ENCODE measurements at places on chromosomes 5 and 9.

- no peak for DNase-seq
Observed at GRCh38 chr5:135318037-135318436, 81.0 kb downstream of the MACROH2A1 start.

- DNase-seq: no peak
Observed at GRCh38 chr5:2006971-2007291, 124.2 kb upstream of the IRX4 start.

GRCh38 chr5:29134418-29134817, 2059.1 kb upstream of the CDH6 start:
- DNase-seq: no peak

- no peak for DNase-seq
Observed at GRCh38 chr9:101683236-101683635, 55.2 kb downstream of the GRIN3A start.

GRCh38 chr9:14170392-14170931, 143.5 kb downstream of the NFIB start:
- no peak for DNase-seq

DNA sequence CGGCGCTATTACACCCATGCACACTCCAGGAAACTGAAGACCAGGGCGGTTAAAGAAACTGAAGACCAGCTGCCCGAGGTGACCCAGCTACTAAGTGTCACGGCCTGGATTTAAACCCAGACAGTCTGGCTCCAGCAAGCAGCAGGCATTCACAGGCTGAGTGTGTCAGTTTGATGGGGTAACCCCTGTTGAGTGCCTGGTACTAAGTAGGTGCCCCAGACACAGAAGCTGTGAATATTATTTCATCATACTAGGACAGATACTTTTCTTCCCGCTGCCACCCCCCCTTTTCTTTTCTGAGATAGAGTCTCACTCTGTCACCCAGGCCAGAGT, 7.3 kb downstream of the ENG start:
- no peak for DNase-seq

- DNase-seq: no peak
Observed at GRCh38 chr5:78930721-78931120, 54.4 kb downstream of the ARSB start.

Data from NCI-H1694 (cell line).